CD4-positive, alpha-beta T cell treated with Interleukin-21 for 1 hour (primary cell): ENCODE measurements at places on chromosomes 1 and 21.

GRCh38 chr1:28877132-28877781 is 37.1 kb upstream of the EPB41 start:
- peak; percentile 79 for DNase-seq

GRCh38 chr1:198253668-198254067 is 96.9 kb downstream of the NEK7 start:
- DNase-seq, result no peak

DNA sequence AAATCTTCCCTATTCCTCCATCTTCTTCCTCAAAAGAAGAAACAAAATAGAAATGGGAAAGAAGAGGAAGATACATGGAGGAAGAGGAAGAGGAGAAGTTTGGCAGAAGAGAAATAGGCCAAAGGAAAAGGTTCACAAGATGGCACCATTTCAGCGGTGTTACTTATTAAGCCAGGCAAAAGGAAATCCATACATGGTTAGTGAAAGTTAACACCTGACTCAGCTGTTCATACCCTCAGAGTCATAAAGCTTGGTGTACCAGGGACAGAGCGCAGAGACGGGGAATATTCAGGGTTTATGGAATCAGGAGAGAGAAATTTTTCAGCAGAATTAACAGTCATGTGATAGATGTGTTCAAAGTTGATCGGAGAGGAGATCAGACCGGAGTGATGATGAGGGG is 70.6 kb downstream of the COQ8A start:
- no peak for DNase-seq

DNA sequence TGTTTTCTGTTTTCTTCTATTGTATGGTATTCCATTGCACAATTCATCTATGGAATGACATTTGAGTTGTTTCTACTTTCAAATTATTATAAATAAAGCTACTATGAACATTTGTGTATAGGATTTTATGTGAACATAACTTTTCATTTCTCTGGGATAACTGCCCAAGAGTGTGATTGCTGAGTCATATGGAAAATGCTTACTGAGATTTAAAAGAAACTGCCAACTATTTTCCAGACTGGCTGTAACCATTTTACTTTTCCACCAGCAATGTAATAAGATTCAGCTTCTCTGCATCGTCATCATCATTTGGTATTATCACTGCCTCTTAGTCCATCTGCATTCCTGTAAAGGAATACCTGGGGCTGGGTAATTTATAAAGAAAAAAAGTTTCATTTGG is 779.6 kb upstream of the PRMT6 start:
- no peak for DNase-seq

DNA sequence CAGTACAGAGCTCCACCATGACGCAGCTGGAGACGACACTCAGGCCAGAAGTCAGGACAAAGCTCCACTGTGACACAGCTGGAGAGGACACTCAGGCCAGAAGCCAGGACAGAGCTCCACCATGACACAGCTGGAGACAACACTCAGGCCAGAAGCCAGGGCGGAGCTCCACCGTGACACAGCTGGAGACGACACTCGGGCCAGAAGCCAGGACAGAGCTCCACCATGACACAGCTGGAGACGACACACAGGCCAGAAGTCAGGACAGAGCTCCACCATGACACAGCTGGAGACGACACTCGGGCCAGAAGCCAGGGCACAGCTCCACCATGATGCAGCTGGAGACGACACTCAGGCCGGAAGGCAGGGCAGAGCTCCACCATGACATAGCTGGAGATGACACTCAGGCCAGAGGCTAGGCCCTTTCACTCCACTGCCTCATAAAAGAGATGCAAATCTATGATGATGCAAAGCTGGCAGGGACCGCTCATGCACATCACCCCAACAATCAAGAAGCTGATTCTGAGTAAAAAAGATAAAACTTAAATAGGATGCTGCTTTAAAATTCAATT is 13.6 kb upstream of the OR2B11 start:
- no peak for DNase-seq

GRCh38 chr1:165883056-165883455 is 55.6 kb downstream of the UCK2 start:
- DNase-seq, result no peak

DNA sequence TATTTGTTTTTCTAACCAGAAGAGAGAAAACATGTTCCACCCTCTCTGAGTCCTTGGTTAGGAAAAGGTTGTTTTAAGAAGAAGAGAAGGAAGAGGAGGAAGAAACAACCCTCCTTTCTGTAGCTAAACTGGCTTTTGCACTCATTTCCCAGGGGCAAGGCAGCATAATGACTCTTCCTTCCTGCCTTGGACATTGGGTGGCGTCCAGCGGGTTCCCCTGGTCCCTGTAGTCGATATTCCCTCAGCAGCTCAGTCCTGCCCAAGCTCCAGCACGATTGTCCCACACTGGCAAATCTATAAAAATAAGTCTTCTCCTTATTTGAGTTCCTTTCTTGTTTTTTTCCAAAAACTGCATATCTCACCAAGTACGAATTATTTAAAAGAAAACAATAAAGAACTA is 81.2 kb downstream of the TEX35 start:
- DNase-seq, result no peak

- DNase-seq, result no peak
Measured at GRCh38 chr1:176617881-176618280, 154.9 kb downstream of the PAPPA2 start.

GRCh38 chr1:15885269-15885668 is 37.8 kb downstream of the SPEN start:
- no peak for DNase-seq

GRCh38 chr1:46477153-46477929 is 12.3 kb upstream of the DMBX1 start:
- peak; percentile 71 for DNase-seq

DNA sequence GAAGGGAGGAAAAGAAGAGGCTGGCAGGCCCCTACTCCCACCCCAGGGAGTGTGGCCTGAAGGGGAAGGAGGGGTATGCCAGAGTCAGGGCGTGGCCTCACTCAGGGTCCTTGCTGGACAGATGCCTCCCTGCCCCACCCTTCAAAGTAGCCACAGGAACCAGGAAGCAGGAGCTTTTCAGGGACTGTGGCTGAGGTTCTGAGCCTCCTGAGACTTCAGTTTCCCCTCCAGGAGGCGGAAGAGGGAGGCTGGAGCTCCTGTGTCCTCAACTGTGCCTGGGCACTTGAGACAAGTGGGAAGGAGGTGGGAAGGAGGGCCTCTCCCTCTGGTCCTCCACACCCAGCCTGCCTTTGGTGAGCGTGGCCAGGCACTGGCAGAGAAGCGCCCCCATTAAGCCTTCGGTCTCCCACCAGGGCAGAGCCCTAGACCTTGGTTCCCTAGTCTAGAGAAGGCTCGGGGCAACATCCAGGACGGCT is 5.3 kb downstream of the CELSR2 start:
- no peak for DNase-seq

- no peak for DNase-seq
Measured at GRCh38 chr1:54872036-54872331, 15.0 kb downstream of the DHCR24 start.

- no peak for DNase-seq
Measured at GRCh38 chr21:28818663-28819278, 173.9 kb downstream of the LTN1 start.

DNA sequence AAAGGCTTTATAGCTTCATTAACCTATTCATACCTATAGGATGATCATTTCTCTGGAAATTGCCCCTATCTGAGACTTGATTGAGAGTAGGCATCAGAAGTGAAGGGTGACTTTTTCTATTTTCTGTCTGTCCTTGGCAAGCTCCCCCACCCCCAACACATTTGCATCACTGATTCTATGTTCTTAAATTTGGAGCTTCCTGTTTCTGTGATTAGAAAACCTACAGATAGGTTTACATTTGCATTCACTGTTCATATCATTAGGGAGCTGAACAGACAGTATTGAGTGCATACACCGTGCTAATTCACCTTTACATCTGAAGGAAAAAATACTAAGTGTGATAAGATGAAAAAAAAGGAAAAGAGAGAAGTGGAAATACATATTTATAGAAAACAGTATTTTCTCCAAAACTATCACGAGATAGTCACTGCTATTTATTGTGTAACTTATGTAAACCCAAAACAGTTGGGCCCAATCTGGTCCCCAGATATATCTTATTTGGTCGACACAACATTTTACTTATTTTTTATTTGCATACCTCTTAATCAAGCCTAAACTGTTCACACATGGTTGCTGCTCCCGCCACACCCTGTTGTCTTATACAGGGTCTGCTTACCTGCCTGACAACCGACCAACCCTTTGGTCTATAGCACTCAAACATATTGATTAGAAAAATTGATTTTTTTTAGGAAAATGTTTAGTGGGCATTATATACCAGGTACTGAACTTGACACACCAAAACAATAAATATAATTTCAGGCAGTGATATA is 218.8 kb downstream of the NTNG1 start:
- DNase-seq, result no peak

DNA sequence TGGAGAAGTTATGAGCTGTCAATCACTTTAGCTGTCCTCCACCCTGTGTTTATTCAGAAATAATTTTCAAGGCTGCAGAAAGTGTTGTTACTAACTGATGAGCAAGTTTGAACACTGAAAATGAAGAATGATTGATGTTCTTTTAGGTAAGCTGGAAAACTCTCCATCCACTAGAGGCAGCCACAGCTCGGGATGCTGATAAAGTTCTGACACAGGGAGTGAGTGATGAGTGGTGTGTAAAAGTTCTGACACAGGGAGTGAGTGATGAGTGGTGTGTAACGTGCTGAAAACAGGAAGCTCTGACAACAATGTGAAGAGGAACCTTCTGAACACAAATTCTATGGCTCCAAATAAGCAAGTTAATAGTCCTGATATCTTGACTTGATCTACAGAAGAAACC is 197.5 kb upstream of the PTBP2 start:
- no peak for DNase-seq
